ENCODE measurements at places on chromosomes 5 and 9.
A peak's percentile ranks its signal among the peaks of the same experiment; 100 is the strongest.

DNA sequence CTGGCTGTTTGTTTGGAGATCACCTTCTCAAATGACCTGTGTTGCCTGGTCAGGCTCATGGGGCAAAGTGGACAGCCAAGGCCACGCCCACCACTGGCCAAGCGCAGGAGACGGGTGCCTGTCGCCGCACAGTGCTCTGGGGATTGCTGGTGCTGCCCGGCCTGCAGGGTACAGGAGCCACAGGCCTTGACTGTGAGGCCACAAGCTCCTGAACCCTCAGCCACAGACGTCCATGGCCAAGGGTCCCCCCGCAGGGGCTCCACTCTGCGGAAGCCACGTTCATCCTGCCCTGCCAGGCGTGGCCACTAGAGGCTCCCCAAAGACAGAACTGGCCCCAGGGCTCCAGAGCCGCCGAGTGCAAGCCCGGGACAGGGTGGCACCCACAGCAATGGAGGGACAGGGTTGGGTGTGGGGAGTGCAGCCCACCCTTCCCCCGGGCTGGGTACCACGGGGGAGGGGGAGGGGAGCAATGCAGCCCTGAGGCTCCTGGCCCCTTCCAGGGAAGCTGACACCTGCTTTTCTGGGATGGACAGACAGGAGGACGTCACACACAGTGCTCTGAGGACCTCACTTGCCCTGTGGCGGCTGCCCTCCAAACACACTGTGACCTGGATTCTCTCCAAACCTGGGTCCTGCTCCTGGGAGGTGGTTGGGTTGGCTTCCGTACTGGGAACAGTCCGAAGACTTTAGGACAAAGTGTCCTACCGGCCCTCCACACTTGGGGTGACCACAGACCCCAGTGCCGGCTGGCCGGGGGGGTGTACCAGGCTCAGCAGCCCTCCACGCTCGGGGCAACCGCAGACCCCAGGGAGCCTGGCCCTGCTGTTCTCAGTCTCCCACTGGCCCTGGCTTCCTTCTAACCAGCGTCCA is 21.5 kb downstream of the TPPP start:
- peak; percentile 65 for DNase-seq

GRCh38 chr5:147442224-147442623 is 67.6 kb downstream of the DPYSL3 start:
- no peak for DNase-seq

DNA sequence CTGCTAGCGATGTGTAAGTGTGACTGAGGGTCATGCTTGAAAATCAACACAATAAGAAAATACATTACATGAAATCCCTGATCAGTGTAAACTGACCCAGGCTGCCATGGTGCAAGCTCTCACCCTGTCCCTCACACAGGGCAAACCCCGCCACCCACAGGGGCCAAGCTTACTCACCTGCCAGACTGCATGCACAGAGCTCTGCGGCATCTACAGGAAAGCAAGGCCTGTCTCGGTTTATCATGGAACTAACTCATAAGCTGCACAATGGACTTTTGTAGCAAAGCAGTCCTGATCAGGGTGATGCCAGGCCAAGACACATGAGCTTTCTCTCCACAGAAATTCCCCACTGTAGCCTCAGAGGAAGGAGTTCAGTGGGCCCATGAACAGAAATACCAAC is 9.7 kb downstream of the IPPK start:
- no peak for DNase-seq

- no peak for DNase-seq
Observed at GRCh38 chr9:19976226-19976625, 187.4 kb upstream of the SLC24A2 start.

DNA sequence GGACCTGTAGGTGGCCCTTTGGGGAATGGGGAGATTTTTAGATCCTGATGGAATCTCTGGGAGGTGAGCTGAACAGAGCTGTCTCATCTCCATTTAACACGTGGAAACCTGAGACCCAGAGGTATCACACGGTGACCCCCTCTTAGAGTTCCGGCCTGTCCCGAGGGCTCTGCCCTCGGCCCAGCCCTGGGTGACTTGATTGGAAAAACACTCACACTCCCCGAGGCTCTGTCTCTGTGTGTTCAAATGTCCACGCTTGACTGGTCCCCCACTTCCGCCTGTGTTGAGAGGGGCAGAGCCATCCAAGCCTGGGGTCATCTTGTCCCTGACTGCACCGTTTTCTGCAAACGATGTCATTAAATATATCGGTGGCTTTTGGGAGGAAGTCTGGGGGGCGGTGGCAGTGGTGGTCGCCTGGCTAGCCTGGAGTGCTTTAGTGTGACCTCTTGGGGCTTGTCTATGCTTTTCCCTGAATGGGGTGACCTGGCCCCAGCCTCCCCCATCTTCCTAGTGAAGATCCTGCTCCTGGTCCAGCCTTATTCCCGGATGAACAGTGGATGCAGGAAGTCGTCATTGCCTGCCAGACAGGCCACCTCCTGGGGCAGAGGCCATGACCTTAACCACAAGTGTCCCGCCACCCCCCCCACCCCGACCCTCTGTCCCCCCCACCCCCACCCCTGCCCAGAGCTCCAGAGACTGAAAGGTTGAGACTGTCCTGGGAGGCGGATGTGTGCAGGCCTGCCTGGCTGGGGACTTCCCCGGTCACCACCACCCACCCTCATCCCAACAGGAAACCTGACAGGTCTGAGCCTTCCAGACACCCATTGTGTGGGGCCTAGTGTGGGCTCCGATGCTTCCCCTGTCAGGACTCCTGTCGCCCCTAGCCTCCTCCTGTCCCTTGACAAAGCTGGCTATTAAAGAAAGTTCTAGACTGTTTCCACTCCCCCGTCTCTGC is 5.3 kb upstream of the DAB2IP start:
- DNase-seq, result no peak

DNA sequence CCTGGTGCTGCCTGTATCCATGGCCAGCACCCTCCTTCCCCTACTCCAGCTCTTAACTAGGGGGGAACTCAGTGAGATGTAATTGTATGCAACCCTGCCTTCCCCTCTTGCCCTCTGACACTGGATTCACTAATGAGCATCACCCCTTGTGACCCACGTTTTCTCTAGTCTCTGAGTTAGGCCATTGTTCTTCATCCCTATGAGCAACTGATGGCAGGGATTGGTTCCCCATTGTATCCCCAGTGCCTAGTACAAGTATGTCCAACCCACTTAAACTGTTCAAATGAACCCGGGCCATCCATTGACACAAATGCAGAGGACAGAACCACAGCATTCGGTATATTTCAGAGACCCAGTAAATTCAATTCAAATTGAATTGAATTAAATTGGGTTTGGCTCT is 77.6 kb upstream of the ASTN2 start:
- DNase-seq, result no peak

DNA sequence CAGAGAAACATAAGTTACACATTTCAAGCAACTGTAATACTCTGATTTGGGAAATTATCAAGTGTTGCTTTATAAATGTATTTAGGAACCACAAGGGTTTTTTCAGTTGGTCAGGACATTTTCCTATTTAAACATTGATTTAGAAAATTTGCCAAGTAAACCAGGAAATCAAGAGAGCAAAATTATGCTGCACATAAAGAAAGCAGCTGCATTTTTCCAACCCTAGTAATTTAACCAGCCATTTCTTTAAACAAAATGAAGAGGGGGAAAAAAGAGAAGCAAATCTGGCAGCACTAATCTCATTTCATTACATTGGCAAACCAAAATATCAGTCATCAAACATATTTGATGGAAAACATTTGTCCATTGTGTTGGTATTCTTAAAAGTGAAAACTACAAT is 271.4 kb downstream of the TLE1 start:
- DNase-seq, result no peak

GRCh38 chr5:73298251-73298771 is 125.3 kb downstream of the TMEM174 start:
- no peak for DNase-seq

DNA sequence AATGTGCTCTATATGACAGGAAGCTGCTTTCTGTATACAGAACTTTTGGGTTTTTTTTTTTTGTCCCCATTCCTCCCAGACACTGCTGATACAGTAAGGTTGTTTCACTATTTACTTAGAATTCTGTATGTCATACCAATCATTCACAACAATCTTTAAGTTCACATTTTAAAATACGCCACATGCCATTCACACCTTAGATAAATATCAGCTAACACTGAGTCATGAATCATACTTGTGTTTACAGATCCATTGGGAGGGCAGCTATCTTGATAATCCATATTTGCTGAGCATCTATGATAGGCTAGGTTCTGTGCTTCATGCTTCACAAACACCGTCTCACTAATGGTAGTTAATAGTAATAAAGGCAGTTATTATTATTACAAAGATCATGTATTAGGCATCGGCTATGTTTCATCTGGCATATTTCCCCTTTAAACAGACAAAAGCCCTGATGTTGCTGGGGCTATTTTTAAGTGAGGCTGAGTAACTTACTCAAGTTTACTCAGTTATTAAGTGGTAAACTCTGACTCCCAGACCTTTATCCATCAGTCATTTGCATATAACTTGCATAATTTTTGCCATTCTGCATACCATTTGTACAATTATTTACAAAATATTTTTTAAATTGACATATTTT is 152.2 kb upstream of the HMHB1 start:
- DNase-seq, result no peak

DNA sequence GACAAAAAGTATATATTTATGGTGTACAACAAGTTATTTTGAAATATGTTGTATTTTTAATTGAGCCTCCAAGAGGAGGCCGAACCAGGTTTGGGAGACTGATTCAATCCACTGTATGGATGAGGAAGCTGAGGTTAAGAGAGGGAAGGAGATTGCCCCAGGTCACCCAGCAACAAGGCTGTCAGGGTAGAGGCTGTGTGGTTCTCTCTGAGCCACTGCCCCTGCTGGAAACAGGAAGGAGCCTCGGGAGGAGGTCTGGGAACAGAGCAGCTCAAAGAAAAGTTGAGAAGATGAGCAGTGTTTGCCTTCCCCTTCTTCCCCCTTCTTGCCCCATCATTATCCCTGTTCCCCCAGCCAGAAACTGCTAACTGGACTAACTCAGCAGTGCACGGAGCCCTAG is 6.6 kb upstream of the FAT2 start:
- no peak for DNase-seq

GRCh38 chr9:111627260-111627963 is 3.7 kb upstream of the DNAJC25 start:
- DNase-seq, result no peak

DNA sequence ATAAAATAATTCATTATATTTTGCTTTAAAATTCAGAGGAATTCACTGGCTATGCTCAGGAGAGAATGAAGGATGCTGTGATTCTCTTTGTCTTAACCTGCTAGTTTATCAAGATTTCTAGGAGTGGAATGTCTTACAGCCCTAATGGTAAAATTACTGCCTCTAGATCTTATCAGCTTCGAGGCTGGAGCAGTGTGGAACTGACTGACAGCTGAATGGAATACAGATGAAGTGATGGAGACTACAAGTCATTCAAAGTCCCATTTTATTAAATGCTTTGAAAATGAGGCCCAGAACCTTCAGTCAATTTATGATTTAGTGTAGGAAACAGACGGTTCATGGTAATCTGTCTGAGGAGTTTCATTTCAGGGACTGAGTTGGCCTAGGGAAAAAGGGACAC is 202.1 kb downstream of the RFX3 start:
- DNase-seq, result no peak

- no peak for DNase-seq
Observed at GRCh38 chr5:149540089-149540488, 11.2 kb downstream of the CSNK1A1 start.

- DNase-seq, result no peak
Observed at GRCh38 chr9:86349271-86349670, 4.9 kb downstream of the TUT7 start.

GRCh38 chr5:38827525-38827924 is 18.3 kb upstream of the OSMR start:
- no peak for DNase-seq

GRCh38 chr5:143233031-143233430 is 170.5 kb downstream of the NR3C1 start:
- DNase-seq, result no peak

GRCh38 chr5:133664422-133664821 is 52.1 kb upstream of the FSTL4 start:
- no peak for DNase-seq

DNA sequence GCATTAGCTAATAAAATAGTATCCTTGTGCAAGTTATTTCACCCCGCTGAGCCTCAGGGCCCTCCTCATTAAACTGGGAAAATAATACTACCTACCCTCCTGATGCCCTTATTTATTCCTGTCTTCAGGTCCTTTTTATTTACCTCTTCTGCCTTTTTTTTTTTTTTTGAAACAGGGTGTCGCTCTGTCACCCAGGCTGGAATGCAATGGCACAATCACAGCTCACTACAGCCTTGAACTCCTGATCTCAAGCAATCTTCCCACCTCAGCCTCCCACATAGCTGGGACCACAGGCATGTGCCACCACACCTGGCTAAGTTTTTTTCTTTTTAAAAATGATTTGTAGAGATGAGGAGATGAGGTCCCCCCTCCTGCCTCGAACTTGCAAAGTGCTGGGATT is 20.9 kb downstream of the HBEGF start:
- no peak for DNase-seq

DNA sequence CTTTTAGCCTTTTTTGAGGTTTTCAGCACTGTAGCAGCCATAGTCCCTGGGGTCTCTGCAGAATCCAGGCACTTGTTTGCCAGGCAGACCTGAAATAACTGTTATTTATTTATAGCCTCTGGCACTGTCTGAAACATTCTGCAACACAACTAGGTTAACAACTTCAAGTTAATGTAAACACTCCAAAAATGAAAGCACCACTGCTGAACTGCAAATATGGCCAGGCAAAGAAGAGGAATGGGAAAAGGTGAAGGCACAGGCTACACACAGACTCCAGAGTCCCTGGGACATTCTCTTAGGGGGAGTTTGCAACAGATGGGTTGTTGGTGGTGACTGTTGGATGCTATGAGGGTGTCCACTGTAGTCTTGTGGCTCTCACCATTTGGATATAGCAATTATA is 369.0 kb downstream of the MAT2B start:
- no peak for DNase-seq

DNA sequence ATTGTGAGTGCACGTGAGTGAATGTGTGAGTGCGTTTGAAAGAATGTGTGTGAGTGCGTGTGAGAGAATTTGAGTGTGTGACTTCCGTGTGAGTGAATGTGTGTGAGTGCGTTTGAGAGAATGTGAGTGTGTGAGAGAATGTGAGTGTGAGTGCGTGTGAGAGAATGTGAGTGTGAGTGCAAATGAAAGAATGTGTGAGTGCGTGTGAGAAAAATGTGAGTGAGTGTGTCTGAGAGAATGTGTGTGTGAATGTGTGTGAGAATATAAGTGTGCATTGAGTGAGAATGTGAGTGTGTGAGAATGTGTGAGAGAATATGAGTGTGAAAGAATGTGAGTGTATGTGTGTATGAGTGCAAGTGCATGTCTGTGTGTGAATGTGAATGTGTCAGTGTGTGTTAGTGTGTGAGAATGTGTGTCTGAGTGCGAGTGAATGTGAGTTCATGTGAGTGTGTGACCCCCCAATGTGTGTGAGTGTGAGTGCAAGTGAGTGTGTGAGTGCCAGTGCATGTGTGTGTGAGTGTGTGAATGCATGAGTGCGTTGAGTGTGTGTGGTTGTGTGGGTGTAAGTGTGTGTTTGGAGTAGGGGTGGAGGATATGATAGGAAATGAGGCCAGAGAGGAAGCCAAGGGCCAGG is 37.9 kb upstream of the LHX2 start:
- DNase-seq, result no peak

GRCh38 chr9:126883636-126884035 is 23.2 kb downstream of the ZBTB34 start:
- DNase-seq, result no peak
